ENCODE measurements at places on chromosomes 11 and 22.

DNA sequence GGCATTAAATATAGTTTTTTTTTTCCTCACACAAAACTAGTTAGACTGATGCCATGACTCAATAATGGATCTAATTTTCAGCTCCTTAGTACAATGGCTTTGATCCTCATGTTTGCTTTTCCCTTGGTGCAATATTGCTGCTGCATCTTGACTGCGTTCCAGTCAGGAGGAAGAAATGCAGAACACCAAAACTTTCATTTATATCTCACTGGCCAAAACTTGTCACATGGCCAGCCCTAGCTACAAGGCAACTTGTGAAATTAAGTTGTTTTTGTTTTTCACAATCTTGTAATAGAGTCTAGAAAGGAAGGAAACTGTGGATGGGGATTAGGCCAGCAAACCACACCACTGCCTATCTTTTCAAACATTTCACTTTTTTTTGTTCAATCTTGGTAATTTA lies 36.7 kb downstream of the SMC1B start:
- no peak for DNase-seq

GRCh38 chr22:28938286-28938833 lies 55.0 kb downstream of the ZNRF3 start:
- no peak for DNase-seq

DNA sequence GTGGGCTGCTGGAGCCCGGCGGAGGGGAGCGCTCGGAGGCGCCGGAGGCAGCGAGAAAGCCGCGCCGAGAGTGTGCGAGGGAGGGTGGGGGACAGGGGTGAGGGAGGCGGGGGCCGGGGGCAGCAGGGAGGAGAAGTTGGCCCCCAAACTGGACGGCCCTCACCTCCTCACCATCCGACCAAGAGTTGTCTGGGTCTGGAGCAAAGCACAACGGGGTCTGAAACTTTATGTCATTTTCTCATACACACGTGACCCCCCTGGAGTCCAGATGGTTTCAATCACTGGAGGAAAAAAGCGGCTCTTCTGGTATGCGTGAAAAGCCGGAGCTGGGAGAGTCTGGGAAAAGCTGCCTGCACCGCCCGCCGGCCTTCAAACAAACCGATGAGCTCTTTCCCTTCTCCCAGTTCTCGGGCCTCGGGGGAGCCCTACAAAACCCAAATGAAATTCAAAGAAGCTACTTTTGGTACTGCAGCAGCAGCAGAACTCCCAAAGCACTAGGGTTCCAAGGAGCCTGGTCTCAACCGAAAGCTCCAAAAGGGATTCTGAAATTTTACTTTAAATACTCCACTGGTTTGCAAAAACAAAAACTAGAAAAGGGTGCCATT lies 39.7 kb upstream of the AKIP1 start:
- no peak for DNase-seq

DNA sequence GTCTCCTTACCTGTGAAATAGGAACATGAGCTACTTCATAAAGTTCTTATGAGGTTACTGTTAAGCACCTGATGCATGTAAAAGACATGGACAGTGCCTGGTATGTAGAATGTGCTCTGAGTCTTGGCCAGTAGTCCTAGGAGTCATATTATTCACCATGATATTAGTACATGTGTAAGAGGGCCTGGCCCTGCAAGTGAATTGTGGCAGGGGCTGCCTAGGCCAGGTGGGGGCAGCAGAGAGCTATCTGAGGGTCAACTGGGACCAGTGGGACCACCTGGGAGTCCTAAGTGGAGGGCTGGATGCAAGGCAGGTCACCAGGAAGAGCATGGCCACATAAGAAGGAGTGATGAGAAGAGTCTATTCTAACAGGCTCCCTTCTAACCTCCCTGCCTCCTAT lies 529.5 kb downstream of the SOX6 start:
- peak; percentile 31 for DNase-seq

DNA sequence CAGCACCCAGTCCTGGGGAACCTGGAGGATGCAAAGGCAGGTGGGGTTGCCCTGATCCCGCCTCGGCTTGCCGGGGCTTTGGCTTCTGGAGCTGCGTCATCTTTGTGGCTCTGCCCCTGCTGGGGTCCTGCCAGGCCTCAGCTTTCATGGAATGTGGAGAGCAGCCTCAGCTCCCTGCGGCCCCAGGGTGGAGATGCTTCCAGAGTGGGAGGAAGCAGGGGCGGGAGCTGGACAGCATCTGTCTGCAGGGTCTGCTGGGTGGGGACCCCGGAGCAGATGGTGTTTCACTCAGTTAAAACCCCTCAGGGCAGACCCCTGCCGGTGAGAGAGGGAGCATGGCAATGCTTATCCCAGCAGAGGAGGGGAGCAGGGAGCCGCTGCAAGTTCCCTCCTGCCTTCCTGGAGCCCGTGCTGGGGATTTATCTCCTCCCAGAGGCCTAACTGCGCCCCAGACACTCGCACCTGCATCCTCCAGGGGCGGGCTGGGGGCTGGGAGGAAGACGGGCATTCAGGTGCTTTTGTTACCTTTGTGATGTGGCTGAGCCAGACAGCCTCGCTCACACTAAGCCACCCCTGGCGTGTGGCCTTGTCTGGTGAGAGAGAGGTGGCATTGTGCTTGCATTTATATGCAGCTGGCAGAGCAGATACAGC lies 15.7 kb downstream of the GRIK4 start:
- no peak for DNase-seq

GRCh38 chr22:46619240-46619829 lies 851 bp upstream of the GRAMD4 start:
- DNase-seq = no peak

DNA sequence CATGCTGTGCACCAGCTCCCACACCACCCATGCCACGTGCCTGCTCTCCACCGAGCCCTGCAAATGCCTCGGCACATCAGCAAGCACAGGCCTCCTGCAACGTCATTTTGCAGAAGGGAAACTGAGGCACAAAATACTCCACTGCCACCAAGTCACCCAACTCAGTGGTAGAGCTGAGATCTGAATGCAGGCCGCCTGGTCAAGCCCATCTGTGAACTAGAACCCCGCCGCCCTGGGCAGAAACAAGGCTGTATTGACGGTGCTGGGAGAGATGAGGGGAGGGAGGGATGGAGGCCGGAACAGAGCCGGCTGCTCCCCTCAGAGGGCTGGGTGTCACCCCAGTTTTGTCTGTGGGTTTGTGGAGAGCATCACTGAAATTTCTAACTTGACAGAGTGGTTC lies 81.4 kb downstream of the CDKN1C start:
- peak; percentile 17 for DNase-seq

DNA sequence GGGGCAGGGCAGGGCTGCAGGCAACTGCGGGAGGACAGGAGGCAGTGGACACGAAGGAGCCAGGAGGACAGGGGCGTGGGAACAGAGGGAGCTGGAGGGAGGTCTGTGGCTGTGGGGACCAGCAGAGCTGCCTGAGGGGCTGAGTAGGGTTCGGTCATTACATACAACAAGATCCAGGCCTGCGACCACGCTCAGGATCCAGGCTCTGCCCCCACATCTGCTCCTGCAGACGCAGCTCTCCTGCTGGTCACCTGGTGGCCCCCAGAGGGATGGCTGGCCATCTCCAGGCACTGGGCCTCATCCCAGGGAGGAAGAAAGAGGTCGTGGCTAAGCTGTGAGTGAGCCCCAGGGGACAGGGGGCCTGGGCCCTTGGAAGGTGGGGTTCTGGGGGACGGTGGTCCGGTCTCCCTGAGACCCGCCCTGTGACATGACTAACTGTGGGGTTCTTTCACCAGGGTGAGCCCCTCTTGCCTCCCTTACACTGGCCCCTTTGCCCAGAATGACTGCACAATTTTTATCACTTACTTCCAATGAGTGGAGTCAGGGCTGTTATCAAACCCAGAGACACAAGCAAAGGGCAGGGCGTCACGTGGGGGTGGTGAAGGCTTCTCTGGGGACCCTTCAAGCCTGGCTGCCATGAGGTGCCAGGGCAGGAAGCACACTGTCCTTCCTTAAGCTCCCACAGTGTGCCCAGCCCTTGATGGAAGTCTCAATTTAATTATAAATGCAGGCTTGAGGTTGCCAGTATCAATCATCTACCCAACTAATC lies 6.7 kb upstream of the APOBEC3A start:
- DNase-seq = no peak

DNA sequence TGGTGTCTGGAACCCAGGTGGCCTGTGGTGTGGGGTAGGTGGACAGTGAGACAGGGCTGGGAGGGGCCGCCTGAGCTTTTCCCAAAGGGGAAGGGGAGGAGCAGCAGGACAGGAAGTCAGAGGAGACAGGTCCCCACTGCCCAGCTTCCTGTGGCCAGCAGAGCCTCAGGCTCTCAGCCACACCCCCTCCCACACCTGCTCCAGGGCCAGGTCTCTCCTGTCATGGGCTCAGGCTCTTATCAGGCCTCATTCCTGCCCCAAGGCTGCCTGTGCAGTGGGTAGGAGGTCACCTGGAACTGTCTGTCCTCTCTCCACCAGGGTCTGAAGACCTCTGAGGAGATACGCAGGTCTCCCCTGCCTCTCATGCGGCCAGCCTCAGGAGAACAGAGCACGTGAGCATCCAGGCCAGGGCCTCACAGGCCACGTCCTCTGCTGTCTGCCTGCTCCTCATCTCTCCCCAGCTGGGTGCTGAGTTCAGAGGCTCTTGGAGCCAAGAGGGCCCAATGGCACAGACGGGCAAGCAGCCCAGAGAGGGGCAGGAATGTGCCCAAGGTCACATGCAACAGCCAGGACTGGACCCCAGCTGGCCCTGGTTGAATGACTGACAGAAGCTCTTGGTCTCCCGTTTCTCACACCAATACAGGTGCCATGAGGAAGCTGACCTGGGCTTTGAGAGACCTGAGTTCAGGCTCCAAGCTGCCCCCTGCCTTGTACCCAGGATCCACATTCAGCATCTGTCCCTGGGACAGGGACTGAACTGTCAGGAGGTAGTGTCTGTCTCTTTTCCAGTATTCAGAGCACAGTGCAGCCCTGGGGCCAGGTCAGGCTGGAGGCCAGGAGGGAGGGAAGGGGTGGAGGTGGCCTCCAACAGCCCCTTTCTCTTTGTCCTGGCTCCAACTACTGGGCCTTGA lies 16.7 kb downstream of the STARD10 start:
- DNase-seq = no peak

DNA sequence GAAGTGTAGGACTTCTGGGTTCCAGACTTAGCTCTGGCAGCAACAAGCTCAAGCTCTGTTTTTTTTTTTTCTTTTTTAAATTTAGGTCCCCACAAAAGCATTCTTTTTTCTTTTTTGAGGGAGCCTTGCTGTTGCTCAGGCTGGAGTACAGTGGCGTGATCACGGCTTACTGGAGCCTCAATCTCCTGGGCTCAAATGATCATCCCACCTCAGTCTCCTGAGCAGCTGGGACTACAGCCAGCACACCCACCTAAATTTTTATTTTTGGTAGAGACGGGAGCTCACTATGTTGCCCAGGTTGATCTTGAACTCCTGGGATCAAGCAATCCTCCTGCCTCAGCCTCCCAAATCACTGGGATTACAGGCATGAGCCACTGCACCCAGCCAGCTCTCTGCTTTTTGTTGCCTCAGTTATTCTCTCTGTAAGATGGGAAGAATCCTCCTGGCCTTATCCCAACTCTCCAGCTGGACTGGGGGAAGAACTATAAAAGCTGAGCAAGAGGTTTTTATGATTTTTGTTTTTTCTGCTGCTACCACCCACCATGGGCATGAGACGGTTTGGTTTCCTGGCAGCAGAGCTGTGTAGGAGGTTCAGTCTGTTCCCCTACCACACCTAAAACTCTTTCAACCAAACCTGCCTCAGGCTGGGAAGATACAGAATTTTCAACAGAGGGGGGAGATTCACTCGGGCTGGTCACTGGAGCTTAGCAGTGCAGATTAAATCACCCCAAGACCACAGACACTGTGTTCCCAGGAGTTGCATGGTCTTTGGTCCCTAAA lies 11.6 kb upstream of the MTFP1 start:
- no peak for DNase-seq

- DNase-seq = no peak
These were observed 53.7 kb downstream of the TBC1D22A start for GRCh38 chr22:46815896-46816731.

DNA sequence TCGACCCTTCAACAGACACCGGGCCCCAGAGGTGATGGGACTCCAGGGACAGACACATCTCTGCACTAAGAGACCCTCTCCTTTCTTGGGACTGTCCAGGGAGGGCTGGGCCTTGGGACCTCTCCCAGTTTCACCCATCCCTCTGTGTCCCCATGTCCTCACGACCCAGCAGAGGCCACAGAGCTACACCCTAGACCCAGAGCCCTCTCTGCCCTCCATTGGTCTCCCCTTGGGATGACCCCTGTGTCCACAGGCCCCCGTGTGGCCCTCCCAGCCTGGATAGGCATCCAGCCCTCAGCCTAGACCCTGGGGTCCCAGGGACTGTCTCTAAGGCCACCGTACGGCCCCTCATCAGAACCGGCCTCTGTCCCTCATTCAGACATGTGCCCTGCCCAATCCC lies 7.5 kb upstream of the DRICH1 start:
- DNase-seq = no peak

- peak; percentile 58 for DNase-seq
These were observed 6.3 kb downstream of the FXYD2 start for GRCh38 chr11:117818041-117818873.

DNA sequence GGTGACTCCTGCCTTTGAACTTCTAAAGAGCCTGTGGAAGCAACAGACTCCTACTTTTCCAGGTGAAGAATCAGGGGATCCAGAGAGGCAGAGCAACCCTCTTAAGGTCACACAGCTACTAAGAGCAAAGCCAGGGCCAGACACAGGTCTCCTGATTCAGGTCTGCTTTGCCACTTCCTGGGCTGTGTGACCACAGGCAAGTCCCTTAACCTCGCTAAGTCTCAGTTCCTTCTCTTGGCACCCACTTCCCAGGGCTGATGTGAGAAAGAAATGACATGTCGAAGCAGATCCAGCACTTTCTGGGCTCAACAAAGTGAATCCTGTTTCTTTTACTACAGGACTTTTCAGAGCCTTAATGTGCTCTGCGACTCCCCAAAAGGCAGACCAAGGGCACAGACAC lies 30.2 kb downstream of the UQCR10 start:
- no peak for DNase-seq

GRCh38 chr11:10322401-10322800 lies 17.5 kb downstream of the ADM start:
- no peak for DNase-seq

GRCh38 chr11:45229401-45230020 lies 56.6 kb downstream of the SYT13 start:
- no peak for DNase-seq

- no peak for DNase-seq
These were observed 64.9 kb downstream of the NAV2 start for GRCh38 chr11:19777377-19778102.

- DNase-seq = peak; percentile 81
These were observed 3.3 kb upstream of the BCL9L start for GRCh38 chr11:118928870-118929500.

DNA sequence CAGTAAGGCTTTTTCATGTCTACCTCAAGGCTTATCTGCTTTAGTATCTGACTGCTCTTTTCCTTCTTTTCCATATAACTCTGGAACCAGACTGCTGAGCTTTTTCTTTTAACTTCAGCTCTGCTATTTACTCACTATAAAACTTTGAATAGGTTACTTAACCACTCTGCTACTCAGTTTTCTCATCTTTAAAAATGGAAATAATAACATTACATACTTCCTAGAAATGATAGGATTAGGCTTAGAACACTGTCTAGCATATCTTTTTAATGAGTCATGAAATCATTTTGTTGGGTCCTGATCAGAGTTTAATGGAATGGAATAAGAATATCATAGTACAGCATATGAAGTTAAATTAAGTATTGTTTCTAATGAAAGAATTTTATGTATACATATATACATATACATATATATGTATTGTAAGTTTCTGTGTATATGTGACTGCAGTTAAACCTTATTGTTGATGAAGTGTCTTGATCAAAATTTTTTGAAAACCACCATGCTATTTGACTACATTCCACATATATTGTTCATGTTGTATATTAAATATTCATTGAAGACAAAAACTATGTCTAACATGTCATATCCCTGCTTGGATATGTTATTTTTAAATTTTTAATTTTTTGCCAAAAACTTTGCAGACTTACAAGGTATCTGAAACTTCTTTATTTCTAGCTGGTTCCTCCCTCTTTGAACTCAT lies 120.2 kb downstream of the METTL15 start:
- no peak for DNase-seq

Measured in activated naive CD8-positive, alpha-beta T cell treated with anti-CD3 and anti-CD28 coated beads, Interleukin-2, amount 10 ng/mL, durations not matched to agents 7 days and 5 days (primary cell).